ENCODE measurements at places on chromosomes 11 and 22. TPM values are rescaled to one million over a fixed set of nuclear protein-coding genes. Genes with fewer than 3 reads are reported as not detected.
A peak's percentile ranks its signal among the peaks of the same experiment; 100 is the strongest.

GRCh38 chr11:108237058-108237481 lies 14.2 kb downstream of the ATM start:
- no peak for DNase-seq

- DNase-seq, result no peak
Measured at GRCh38 chr11:68682531-68682961, 1.8 kb upstream of the GAL start.

DNA sequence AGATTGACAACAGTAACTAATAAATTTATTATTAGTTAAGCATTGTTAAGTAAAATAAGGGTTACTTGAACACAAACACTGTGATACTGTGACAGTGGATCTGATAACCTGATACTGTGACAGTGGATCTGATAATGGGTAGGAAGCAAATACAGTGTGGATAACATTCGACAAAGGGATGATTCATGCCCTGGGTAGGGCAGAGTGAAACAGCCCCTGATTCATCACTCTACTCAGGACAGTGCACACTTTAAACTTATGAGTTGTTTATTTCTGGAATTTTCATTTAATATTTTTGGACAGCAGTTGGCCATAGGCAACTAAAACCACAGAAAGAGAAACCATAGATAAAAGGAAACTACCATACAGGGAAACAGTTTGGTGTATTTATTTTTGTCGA lies 60.8 kb upstream of the CTSC start:
- no peak for DNase-seq

GRCh38 chr22:30636226-30637077 lies 871 bp downstream of the SLC35E4 start:
- DNase-seq, result peak; percentile 49

- DNase-seq, result no peak
Measured at GRCh38 chr11:112610494-112610893, 349.8 kb upstream of the PLET1 start.

ZNF408 gene
- total RNA-seq, result 6.6 TPM

FAM111B gene
- total RNA-seq, result 1.0 TPM

LDHAL6A gene
- not detected for total RNA-seq
